ENCODE measurements at places on chromosomes 5 and 9.

GRCh38 chr5:159804121-159804520, 112.2 kb upstream of the ADRA1B start:
- no peak for DNase-seq

DNA sequence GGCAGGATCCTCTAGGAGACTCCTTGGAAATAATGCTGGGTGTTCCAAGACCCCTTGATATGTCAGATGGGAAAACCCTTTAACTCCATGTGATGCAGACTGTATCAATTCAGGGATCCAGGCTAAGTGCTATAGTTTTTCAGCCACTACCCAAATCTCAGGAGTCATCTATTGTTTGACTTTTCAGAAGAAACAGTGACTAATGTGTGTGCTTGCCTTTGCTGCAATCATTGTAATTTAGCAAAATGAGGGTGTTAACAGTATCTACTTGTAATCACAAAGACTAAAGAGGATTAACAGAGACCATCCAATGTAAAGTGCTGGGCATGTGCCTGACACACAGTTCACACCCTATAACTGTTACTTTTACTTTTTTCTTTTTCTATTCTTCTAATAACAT, 309.6 kb upstream of the RFX3 start:
- no peak for DNase-seq

DNA sequence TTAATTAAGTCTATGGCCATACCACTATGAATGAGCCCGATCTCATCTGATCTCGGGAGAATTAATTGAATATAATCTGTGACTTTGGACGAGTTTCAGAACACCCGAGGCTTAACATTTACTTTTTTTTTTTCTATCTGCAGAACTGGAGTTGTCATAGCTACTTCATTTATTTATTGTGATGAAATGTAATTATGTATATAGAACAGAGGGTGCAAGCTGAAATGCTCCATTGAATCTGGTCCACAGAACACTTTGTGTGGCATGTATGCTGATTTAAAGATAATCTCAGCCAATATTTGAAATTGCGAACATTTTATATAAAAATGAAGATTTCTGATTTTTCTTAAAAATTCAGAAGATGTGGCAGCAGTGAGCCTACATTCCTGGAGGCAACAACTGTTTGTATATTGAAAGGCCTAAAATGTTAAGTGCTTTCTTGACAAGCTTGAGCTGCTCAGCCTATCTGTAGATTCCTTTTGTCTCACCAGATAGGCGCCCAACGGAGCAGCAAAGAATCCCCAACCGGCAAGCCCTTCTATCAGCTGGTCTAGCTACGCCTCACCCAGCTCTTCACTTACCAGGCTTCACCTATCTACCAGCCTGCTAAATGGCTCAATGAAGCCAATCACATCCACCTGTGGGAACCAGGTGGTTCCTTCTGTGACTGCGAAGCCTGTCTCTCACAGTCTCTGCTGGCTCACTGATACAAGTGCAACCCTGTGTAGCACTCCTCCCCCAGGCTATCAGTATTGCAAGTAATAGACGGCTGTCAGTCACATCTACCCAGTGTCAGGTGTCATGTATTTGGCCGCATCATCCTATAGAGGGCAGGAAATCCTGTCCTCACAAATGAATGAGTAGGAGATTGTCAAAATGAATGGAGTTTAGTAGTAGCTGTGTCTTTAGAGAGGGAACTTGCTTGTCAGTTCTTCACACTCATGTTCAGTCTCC, 170.6 kb upstream of the MRPS30 start:
- DNase-seq: no peak

- DNase-seq: no peak
Observed at GRCh38 chr9:129140397-129141065, 29.3 kb downstream of the PTPA start.

GRCh38 chr5:39262981-39263380, 43.6 kb upstream of the FYB1 start:
- no peak for DNase-seq

DNA sequence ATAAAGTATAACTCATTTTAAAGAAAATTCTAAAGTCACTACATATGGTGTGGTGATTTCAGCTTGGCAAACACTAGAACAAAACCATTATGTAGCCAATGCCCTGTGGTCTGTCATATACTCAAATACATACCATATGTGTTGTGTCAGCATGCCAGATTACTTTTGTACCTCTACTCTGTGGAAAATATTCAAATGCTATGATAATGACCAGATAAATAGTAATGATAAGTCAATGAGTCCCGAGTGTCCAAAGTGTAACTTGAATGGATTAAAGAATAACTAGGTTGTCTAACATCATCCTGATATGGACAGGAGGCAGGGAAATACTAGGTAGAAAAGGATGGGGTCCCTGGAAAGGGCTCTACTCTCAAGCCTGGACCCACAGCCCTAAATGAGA, 58.0 kb upstream of the IL6ST start:
- no peak for DNase-seq

GRCh38 chr9:76676857-76677256, 87.4 kb upstream of the PCA3 start:
- DNase-seq: no peak

DNA sequence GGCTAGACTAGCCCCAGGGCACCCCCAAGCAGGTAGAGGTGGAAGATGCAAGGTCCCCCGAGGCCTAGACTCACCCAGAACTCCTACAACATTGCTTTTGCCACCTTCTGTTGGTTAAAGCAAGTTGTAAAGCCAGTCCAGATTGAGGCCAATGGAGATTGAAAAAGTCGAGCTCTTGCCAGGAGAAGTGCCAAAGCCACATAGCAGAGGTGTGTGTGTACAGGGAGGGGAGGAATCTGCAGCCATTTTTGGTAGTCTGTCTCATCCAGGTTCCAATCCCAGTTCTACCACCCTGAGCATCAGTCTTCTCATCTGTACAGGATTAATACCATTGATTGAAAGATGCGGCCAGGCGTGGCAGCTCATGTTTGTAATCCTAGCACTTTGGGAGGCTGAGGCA, 12.3 kb upstream of the URM1 start:
- no peak for DNase-seq

DNA sequence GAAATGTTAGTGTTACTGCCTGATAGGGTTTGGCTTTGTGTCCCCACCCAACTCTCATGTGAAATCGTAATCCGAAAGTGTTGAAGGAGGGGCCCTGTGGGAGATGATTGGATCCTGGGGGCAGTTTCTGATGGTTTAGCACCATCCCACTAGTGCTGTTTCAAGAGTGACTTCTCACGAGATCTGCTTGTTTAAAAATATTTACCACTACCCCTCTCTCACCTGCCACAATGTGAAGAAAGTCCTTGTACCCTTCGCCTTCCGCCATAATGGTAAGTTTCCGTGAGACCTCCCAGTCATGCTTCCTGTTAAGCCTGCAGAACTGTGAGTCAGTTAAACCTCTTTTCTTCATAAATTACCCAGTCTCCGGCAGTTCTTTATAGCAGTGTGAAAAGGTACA, 2.6 kb upstream of the RFX3 start:
- DNase-seq: peak; percentile 22

GRCh38 chr5:54317511-54318260, 7.3 kb upstream of the ARL15 start:
- no peak for DNase-seq

- DNase-seq: no peak
Observed at GRCh38 chr9:79574781-79575180, 3.0 kb downstream of the TLE4 start.

DNA sequence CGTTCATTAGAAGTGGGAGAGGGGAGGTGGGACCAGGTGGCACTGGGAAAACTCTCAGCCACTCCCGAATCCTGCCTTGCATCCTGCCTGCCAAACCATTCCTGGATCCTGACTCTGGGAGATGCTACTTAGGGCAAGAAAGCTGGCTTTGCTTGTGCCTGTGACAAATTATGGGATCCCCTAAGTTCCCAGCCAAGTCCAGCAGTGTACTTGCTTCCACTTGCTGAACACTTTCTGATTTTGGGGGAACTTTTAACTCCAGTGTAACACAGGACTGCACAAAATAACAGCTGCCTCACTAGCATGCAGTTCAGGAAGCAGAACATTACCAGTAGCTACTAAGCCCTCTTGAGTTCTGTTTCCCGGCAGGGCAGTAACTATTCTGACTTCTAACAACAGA, 12.5 kb upstream of the NKX2-5 start:
- DNase-seq: no peak

DNA sequence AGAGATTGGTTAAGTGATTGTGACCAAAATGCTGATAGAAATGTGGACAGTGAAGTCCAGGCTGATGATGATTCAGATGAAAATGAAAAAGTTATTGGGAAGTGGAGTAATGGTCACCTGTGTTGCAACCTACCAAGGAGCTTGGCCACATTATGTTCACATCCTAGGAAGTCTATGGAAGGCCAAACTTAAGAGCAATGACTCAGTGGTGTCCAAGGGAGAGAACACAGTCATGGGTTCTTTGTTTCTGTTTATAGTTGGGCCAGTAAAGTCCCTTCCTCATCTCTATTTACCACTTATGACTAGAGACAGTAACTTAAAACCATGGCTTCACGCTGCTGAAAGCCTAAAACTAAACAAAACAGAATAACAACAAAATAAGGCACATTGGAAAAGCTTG, 555.3 kb upstream of the DAB2 start:
- DNase-seq: no peak

- no peak for DNase-seq
Observed at GRCh38 chr5:133508845-133509741, 103.2 kb downstream of the FSTL4 start.

- DNase-seq: no peak
Observed at GRCh38 chr5:18305288-18305924, 671.1 kb downstream of the TAF11L14 start.

GRCh38 chr5:96569332-96569731, 92.8 kb upstream of the CAST start:
- no peak for DNase-seq

DNA sequence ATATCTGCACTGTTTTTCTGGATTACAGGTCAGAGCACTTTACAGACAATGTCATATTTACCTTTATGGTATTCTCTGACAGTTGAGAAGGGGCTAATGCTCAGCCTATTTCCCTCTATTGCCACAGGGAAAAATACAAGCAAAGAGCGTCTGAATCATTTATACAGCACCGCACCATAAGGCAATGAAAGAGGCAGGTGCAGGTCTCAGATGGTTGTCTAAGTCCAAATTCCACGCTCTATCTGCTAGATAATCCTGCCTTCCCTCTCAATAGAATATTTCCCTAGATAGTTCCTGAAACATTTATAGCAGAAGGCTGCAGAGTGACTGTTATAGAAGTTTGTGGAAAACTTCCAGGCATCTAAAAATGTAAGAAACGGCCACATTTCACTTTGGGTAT, 446.1 kb upstream of the CDH6 start:
- no peak for DNase-seq

GRCh38 chr9:135038826-135039225, 48.6 kb upstream of the OLFM1 start:
- no peak for DNase-seq

- no peak for DNase-seq
Observed at GRCh38 chr9:137494550-137495351, 35.6 kb upstream of the NSMF start.

DNA sequence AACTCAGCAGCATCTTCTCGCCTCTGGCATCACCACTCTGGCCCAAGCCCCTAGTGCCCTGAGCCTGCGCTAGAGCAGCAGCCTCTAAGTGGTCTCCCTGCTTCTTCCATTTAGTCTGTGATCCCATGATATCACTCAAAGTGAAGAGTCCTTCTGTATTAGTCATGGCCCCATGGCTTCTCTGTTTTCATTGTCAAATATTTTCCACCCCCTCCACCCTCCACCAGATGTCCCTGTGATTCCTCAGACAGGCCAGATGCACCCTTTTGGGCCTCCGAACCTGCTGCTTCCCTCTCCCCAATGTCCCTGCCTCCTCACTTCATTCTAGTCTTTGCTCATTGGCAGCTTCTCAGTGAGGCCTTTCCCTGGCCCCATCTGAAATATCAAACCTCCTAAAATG, 299.2 kb downstream of the SPOCK1 start:
- no peak for DNase-seq

- no peak for DNase-seq
Observed at GRCh38 chr5:90844931-90845330, 286.3 kb downstream of the ADGRV1 start.

GRCh38 chr9:129022037-129022436, 6.1 kb downstream of the SH3GLB2 start:
- DNase-seq: no peak

GRCh38 chr9:111158363-111158762, 120.1 kb upstream of the LPAR1 start:
- no peak for DNase-seq

GRCh38 chr5:175873088-175873454, 1.7 kb downstream of the CPLX2 start:
- DNase-seq: no peak

- DNase-seq: no peak
Observed at GRCh38 chr5:3191585-3191984, 404.0 kb upstream of the IRX1 start.

GRCh38 chr5:77024490-77024889, 5.7 kb upstream of the AGGF1 start:
- DNase-seq: no peak

DNA sequence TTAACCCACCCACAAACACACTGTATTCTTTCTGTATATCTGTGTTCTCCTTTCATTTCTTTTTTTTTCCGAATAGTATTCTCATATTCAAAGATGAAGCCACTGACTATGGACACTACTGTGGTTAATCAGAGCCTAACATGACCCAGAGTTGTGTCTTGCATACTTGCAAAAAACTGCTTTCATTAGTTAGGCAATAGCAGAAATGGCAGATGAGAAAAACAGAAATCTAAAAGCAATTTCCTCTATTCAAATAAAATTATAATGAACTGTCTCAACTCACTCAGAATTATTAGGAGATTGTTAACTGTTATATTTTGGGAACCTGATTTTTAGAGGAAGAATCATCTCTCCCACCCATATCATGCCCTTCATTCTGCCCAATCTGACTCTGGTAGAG, 45.9 kb downstream of the FREM1 start:
- no peak for DNase-seq

- no peak for DNase-seq
Observed at GRCh38 chr9:17081351-17081750, 53.5 kb upstream of the CNTLN start.

GRCh38 chr5:88984040-88984439, 101.1 kb upstream of the MEF2C start:
- no peak for DNase-seq

DNA sequence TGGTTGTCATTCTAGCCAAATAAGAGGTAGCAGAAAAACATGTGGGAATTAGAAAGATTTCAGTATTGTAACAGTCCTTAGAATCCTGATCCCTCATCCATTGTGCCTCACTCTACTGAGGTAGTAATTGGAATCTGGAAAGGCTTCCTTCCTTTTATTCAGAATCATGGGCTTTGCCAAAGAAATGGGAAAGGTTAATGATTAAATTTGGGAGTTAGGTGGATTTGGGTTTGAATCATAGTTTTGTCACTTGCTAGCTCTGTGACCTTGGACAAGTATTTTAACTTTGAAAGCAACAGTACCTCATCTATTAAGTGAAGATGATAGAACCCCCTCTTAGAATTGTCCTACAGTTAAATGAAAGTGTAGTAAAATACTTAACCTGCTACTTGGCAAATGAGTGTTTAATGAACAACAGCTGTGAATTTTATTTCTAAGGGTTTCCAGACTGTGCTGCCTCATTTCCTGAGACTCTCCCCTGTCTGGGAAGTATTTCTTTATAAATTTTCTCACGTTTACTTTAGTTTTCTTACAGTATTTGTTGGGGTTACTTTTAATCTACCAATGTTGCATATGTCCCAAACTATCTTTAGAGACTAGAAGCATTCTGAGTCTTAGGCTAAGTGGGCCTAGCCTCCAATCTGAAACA, 11.7 kb downstream of the SPDL1 start:
- DNase-seq: no peak
